ENCODE measurements at places on chromosomes 16 and 17.
A peak's percentile ranks its signal among the peaks of the same experiment; 100 is the strongest.

GRCh38 chr17:1750628-1751027 is 8.0 kb downstream of the SERPINF2 start:
- no peak for DNase-seq

DNA sequence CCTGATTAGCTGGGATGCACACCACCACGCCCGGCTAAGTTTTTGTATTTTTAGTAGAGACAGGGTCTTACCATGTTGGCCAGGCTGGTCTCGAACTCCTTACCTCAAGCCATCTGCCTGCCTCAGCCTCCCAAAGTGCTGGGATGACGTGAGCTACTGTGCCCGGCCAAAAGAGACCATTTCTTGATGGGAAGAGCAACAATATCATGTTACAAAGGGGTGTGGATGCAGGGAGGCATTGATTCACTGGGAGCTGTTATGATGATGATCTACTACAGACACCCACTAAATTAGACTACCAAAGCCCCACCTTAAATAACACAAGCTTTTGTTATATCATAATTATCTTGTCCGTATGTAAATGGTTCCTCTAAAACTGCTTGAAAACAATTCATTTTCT is 81.4 kb upstream of the PSMD7 start:
- no peak for DNase-seq

DNA sequence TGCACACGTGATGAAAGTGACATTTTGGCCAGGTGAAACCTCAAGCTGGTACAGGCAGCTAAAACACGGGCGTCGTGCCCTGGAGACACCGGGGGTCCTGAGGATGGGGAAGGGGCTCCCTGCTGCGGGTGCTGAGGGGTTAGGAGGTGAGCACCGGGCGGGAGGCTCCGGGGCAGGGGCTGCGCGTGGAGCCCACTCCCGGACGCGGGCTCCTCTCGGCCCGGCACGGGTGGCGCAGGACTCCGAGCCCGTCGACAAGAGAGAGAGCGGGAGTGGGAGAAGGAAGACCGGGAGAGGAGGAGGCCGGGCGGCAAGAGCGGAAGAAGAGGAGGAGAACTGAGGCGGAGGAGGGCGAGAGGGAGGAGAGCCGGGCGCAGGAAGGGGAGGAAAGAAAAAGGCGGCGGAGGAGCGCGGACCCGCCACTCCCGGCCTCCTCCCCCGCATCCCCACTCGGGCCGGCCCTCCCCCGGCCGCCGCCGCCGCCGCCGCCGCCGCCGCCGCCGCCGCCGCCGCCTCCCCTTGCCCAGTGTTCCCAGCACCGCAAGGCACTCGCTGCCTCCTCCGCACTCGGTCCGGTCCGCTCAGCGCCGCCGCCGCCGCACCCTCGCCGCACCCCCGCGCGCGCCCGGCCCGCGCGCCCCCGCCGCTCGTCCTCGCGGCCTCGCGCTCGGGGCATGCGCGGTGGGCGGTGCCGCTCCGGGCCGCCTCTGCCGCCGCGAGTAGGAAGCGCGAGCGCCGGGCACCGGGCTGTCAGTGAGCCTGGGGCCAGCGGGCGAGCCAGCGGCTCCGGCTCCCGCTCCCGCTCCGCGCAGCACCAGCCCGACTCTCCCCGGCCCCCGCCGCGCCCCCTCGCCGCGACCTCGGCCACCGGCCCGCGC is at the start of gene PRKCA:
Gene PRKCA, plus strand, starts transcription at position 750 of the 878 bp plus-strand sequence.
- peak; percentile 79 for DNase-seq

- no peak for DNase-seq
These were observed 51.8 kb downstream of the LMF1 start for GRCh38 chr16:918741-919657.

DNA sequence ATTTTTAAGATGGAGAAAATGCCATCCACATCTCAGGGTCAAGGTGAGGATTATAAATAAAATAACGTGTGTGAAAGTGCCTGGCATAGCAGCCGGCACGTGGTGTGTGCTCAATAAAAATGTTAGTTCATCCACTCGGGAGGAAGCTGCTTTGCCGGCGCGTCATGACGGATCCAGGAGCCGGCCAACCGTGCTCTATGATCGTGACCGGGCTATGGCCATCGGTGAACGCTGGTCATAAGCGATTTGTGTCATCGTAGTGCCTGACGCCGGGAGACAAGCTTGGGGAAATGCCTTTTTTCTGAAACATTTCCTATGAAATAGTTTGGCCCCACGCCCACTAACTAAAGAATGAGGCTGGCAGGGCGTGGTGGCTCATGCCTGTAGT is 74.0 kb downstream of the CMC2 start:
- no peak for DNase-seq

GRCh38 chr16:80586476-80586875 is 45.7 kb downstream of the DYNLRB2 start:
- DNase-seq: no peak

- DNase-seq: no peak
These were observed 54.6 kb upstream of the CORO6 start for GRCh38 chr17:29677221-29677791.

DNA sequence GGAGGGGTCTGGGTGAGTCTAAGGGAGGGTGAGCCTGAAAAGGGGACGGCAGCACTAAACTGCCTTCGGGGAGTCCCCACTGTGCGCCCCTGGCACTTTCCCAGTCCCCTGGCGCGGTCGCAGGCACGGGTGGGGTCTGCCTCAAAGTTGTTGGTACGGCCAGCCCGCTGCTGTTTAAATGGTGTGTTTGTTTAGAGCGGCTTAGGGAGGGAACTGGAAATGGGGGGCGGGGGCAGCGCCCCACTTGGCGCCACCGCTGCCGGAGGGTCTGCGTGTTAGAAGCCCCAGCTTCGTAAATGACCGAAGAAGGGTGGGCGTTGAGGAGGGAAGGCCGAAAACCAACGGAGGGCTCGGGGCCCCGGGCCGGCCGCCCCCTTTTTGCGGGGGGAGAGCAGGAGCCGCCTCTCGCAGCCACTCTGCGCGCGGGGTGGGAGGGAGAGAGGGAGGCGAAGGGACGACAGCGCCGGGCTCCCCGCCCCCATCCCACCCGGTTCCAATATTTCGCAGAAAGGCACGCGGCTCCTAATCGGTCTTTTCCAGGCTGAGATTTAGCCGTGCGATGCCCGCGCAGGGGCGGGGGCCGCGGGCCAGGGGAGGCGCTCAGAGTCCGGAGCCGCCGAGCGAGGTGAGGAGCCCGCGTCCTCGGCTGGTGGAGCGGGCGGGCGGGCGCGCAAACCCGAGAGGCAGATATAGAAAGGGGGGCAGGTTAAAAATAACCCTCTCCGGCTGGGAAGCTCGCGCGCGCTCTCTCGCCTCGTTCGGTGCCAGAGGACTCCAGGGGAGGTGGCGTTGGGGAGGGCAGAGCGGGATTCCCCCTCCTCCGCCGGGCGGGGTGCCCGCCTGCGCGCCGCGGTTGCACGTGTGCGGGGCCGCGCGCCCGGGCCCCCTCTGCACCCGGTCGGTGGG is 54.9 kb downstream of the SREBF1 start:
- DNase-seq: peak; percentile 77

DNA sequence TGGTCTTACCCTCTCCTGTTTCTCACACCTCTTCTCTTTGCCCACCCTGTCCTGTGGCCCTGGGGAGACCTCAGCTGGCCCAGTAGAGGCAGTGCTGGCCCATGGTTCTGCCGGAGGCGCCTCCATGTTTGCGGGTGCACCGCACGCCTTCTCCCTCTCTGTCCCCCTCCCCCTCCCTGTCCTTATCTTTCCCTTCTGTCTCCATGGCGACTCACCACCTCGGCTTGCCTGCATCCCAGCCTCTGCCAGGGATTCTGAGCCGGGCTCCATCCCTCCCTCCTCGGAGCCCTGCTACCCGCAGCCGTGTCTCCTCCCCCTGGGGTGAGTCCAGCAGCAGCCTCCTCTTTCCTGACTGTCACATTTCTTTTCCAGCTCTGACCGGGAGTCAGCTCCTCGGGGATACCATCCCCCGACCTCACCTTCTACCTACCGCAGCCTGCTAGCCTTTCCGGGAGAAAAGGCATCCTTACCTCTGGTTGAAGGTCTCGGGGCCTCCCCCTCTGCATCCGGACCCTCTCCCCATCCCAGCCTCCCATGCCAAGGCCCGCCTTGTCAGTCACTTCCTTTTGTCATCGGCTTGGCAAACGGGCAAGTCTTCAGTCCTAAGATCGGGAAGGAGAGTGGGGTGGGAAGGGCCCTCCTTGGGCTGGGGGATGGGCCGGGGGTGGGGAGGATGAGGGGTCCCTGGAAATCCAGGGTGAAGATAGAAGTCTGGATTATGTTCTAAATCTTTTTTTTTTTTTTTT is at the start of gene RNF112:
Gene RNF112, plus strand, starts transcription at position 358 of the 746 bp plus-strand sequence. Its CDS starts 177 bp downstream, at position 535.
- DNase-seq: no peak

GRCh38 chr17:60577147-60577915 is 22.7 kb upstream of the PPM1D start:
- DNase-seq: no peak

DNA sequence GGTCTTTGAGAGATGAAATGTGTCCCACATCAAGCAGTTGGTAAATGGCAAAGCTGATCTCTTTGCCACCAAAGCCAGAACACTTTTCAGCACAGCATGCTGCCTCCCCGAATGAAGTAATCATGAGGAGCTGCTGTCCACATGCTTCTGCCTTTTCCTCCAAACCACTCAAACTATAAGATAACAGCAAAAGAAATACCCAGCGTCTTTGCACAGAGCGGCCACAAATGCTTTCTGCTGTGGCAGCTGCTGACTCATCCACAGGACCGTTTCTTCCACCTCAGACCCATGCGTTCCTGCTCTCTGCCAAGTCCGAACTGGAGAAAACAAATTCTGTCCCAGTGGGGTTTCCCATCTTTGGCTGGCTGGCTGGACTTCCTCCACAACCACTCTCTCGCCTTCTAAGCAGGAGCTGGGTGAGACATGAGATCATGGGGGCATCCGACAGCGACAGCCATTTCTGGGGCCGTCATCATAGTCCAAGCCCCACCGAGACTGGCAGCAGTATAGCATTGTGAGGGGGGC is 27.1 kb downstream of the TBC1D3B start:
- no peak for DNase-seq

DNA sequence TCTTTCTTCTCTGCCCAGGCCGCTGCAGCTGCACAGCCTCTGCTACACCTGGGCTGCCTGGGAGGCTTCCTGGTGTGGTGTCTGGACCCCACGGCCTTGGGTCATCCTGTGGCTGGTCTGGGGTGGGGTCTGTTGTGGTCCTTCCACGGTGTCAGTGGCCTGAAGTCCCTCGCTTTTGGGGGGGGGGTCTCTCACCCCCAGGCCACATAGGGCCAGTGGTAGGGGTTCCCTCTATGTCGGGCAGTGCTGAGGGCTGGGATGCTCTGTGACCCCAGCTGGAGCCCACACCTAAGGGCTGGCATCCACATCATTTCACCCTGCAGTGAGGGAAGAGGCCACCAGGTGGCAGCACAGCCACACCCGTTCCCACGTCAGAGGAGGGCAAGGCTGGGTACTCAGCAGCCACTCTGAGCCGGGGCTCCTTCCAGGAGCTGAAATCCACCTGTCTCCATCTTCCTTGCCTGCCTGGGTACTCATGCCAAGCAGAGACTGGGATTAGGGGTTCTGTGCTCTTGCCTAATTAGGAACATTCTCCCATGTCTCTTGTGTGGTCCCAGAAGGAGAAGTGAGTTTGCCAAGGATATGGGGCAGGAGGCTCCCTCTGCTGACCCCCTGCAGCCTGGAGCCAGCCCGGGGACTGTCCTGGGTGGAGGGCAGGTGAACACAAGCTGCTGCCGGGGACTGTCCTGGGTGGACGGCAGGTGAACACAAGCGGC is 13.0 kb downstream of the ENGASE start:
- peak; percentile 66 for DNase-seq

- DNase-seq: peak; percentile 58
These were observed 7.6 kb upstream of the PHKG2 start for GRCh38 chr16:30740364-30741251.

- DNase-seq: no peak
These were observed 6.4 kb downstream of the NECAB2 start for GRCh38 chr16:83974475-83974874.

DNA sequence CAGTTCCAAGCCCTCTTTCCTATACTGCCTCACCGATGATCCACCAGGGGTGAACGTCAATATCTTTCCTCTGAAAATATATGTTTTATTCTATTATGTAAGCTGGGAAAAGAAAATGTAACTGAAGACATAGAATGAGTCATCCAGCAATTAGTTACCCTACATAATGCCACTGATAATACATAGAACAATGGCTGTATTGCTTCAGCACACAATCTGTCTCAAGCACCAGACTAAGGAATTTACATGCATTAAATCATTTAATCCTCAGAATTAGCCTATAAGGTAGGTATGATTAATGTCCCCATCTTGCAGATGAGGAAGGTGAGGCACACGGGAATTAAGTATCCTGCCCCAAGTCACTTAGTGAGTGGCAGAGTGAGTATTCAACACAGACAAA is 472.8 kb downstream of the TOX3 start:
- DNase-seq: no peak

GRCh38 chr17:4782652-4783051 is 3.5 kb downstream of the VMO1 start:
- no peak for DNase-seq

DNA sequence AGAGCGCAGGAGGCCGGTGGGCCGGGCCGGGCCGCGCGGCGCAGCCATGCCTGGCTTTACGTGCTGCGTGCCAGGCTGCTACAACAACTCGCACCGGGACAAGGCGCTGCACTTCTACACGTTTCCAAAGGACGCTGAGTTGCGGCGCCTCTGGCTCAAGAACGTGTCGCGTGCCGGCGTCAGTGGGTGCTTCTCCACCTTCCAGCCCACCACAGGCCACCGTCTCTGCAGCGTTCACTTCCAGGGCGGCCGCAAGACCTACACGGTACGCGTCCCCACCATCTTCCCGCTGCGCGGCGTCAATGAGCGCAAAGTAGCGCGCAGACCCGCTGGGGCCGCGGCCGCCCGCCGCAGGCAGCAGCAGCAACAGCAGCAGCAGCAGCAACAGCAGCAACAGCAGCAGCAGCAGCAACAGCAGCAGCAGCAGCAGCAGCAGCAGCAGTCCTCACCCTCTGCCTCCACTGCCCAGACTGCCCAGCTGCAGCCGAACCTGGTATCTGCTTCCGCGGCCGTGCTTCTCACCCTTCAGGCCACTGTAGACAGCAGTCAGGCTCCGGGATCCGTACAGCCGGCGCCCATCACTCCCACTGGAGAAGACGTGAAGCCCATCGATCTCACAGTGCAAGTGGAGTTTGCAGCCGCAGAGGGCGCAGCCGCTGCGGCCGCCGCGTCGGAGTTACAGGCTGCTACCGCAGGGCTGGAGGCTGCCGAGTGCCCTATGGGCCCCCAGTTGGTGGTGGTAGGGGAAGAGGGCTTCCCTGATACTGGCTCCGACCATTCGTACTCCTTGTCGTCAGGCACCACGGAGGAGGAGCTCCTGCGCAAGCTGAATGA is 606 bp downstream of the THAP11 start:
- peak; percentile 13 for DNase-seq

GRCh38 chr17:47704116-47704515 is 10.2 kb downstream of the TBKBP1 start:
- DNase-seq: no peak

GRCh38 chr16:57791893-57792461 is 10.3 kb downstream of the KIFC3 start:
- no peak for DNase-seq
